Hair follicle dermal papilla cell (primary cell): ENCODE measurements at places on chromosomes 12 and 14. TPM values are rescaled to one million over a fixed set of nuclear protein-coding genes. Genes with fewer than 3 reads are reported as not detected.

ITPR2 gene
- 20.9 and 23.4 TPM in 2 replicates for total RNA-seq

PITPNM2 gene
- total RNA-seq = 6.9 and 7.0 TPM in 2 replicates

HHIPL1 gene
- 17.9 and 35.0 TPM in 2 replicates for total RNA-seq

SOX5 gene
- total RNA-seq = 0.49 and 0.97 TPM in 2 replicates

GNG2 gene
- total RNA-seq = 23.1 and 30.0 TPM in 2 replicates

KNTC1 gene
- 7.3 and 10.5 TPM in 2 replicates for total RNA-seq

LUM gene
- total RNA-seq = 1,443 and 1,565 TPM in 2 replicates

CYP27B1 gene
- 1.2 and 1.9 TPM in 2 replicates for total RNA-seq

TAS2R43 gene
- total RNA-seq = 3.4 and 4.3 TPM in 2 replicates

DBX2 gene
- 0.12 TPM in 1 of 2 replicates, not detected in the other for total RNA-seq

ADGRD1 gene
- total RNA-seq = under 0.01 and 0.36 TPM in 2 replicates
